Diencephalon (tissue), 1 donor: ENCODE measurements at places on chromosomes 1 and 21. TPM values are rescaled to one million over a fixed set of nuclear protein-coding genes. Genes with fewer than 3 reads are reported as not detected.

Gene DYNLT4
- not detected for total RNA-seq

Gene CYYR1
- total RNA-seq, result 2.5 TPM

Gene PLEKHN1
- not detected for total RNA-seq

Gene RBP7
- total RNA-seq, result not detected

Gene SIM2
- 0.46 TPM for total RNA-seq

Gene OBSCN
- total RNA-seq, result 30.2 TPM

Gene CNTN2
- 37.6 TPM for total RNA-seq

Gene SLC5A9
- total RNA-seq, result 0.46 TPM

Gene FAM163A
- 1.6 TPM for total RNA-seq

Gene RPTN
- not detected for total RNA-seq

Gene ATP1A4
- total RNA-seq, result under 0.01 TPM
